B cell (primary cell): ENCODE measurements at places on chromosomes 2 and 18.

GRCh38 chr18:50944245-50944932 lies 23.5 kb upstream of the ELAC1 start:
- DNase-seq, result no peak
- no peaks in the 10 kb centered on the region for H3K4me1 ChIP-seq
- H3K36me3 ChIP-seq, result peaks cover 11% of the 10 kb centered on the region
- no peak overlapping the region for H3K4me3 ChIP-seq

GRCh38 chr2:13308989-13309388 lies 592.3 kb downstream of the TRIB2 start:
- no peaks in the 10 kb centered on the region for H3K4me1 ChIP-seq
- no peak for DNase-seq
- H3K27ac ChIP-seq, result no peak overlapping the region
- no peaks in the 10 kb centered on the region for H3K27me3 ChIP-seq
- H3K4me3 ChIP-seq, result no peak overlapping the region
- no peaks in the 10 kb centered on the region for H3K36me3 ChIP-seq

DNA sequence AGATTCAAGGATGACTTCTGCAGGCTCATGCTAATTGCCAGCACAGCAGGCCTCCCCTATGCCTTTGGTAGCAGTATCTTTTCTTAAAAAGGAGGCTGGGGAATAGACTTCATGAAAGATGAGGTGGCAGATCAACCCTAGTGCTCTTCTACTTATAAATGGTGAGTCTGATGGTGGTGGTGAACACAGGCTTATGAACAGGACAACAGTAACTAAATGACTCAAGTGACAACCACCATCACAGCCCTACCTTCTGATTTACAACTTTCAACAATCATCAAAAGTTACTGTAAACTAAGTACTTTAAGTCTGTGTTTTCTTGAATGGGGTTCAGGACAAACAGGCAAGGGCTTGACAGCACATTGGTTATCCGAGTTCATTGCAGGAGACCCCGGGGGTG lies 39.3 kb downstream of the PAIP2B start:
- H3K27me3 ChIP-seq, result no peaks in the 10 kb centered on the region
- H3K4me1 ChIP-seq, result no peaks in the 10 kb centered on the region
- H3K27ac ChIP-seq, result no peak overlapping the region

DNA sequence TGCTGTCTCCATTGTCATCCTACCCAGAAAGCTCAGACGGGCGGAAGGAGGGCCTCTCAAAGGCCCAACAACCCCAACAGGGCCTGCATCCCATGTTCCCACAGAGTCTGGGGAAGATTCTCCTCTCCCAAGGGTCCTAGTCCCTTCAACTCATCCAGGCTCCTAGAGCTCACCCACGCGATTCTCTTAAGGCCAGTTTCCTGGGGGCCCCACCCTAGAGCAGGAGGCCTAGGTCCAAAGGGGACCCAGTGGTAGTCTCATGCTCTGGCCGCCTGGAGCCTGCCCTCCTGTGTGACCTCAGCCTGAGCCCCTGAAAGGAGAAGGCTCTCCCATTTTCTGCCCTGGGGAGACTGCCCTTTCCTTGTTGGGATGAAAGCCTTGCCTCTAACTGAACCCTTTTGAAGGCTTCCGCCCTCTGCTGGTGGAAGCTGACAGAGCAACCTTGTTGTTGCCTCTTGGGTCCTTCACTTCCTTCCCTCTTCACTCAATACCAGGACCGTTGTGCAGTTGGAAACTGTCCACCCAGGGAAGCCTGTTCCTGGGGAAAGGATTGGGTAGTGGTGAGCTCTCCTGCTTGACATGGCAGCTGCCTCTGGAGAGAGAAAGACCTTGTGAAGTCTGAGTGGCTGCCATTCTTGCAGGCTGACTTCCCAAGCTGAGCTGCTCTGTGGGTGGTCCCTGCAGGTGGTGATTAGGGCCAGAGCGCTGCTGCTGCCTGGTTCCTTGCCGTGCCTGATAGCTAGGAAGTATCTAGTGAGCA lies 86.0 kb upstream of the ALPP start:
- H3K27ac ChIP-seq, result no peak overlapping the region
- peak; percentile 50 for DNase-seq
- no peaks in the 10 kb centered on the region for H3K27me3 ChIP-seq
- H3K36me3 ChIP-seq, result no peaks in the 10 kb centered on the region
- H3K4me1 ChIP-seq, result peaks cover 5% of the 10 kb centered on the region

- DNase-seq, result no peak
- no peaks in the 10 kb centered on the region for H3K27me3 ChIP-seq
- H3K27ac ChIP-seq, result no peak overlapping the region
- H3K4me3 ChIP-seq, result no peak overlapping the region
- H3K4me1 ChIP-seq, result peaks cover 28% of the 10 kb centered on the region
- H3K36me3 ChIP-seq, result no peaks in the 10 kb centered on the region
Measured at GRCh38 chr2:15942711-15943345, 2.5 kb downstream of the MYCN start.

- no peak for DNase-seq
- H3K36me3 ChIP-seq, result no peaks in the 10 kb centered on the region
- no peaks in the 10 kb centered on the region for H3K27me3 ChIP-seq
- peaks cover 17% of the 10 kb centered on the region for H3K4me1 ChIP-seq
Measured at GRCh38 chr2:134711692-134712091, 7.1 kb downstream of the TMEM163 start.

DNA sequence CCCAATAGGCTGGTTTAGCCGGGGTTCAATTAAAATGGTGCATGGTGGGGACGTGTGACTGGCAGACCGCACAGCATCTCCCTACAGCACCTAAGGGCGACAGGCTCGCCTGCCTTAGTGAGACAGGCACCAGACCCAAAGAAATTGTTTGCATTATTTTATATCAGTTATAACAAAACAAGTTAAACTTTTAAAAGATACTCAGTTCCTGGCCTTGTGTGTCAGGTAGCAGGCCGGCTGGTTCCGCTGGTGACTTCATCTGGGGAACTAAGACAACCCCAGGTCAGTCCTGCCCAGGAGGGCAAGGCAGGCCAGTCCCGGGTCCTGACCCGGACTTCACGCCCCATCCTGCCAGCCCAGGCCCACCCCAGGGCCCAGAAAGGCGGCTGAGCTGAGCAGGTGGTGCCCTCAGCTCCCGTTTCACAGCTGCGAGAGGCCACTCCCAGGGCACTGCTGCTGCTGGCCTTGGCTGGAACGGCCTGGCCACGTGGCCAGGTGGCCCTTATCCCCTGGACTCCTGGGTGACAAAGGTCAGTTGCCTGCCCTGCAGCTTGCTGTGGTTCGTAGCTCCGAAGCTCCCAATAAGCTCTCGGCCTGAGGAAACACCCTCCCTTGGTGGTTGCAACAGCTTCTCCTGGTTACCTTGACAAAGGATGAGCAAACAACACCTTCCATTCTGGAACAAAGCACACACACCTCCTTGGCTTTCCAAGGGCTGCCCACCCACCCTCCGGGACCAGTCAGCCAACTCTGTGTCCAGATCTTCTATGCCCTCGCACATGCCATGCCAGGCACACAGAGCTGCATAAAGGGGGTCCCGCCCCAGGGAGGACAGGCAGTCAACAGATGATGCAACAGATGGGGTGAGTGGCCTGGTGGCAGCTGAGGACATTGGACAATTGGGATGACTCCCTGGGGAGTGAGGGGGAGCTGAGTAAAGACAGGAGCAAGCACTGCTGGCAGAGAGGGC lies 11.3 kb upstream of the AGXT start:
- H3K4me3 ChIP-seq, result no peak overlapping the region
- no peaks in the 10 kb centered on the region for H3K4me1 ChIP-seq
- H3K36me3 ChIP-seq, result no peaks in the 10 kb centered on the region
- no peaks in the 10 kb centered on the region for H3K27me3 ChIP-seq
- no peak overlapping the region for H3K27ac ChIP-seq

DNA sequence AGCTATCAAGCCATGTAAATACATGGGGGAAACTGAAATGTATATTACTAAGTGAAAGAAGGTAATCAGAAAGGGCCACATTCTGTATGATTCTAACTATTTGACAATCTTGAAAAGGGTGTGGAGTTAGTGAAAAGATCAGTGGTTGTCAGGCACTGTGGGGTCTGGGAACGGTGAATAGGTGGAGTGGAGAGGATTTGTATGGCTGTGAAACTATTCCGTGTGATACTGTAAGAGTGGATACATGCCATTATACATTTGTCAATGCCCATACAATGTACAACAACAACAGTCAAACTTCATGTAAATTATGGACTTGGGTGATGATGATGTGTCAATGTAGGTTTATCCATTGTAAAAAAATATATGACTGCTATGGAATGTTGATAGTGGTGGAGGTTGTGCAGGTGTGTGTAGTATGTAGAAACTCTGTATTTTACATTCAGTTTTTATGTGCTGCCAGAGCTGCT lies 1116.2 kb downstream of the SUCLG1 start:
- no peak for DNase-seq
- H3K27me3 ChIP-seq, result no peaks in the 10 kb centered on the region
- no peaks in the 10 kb centered on the region for H3K36me3 ChIP-seq

DNA sequence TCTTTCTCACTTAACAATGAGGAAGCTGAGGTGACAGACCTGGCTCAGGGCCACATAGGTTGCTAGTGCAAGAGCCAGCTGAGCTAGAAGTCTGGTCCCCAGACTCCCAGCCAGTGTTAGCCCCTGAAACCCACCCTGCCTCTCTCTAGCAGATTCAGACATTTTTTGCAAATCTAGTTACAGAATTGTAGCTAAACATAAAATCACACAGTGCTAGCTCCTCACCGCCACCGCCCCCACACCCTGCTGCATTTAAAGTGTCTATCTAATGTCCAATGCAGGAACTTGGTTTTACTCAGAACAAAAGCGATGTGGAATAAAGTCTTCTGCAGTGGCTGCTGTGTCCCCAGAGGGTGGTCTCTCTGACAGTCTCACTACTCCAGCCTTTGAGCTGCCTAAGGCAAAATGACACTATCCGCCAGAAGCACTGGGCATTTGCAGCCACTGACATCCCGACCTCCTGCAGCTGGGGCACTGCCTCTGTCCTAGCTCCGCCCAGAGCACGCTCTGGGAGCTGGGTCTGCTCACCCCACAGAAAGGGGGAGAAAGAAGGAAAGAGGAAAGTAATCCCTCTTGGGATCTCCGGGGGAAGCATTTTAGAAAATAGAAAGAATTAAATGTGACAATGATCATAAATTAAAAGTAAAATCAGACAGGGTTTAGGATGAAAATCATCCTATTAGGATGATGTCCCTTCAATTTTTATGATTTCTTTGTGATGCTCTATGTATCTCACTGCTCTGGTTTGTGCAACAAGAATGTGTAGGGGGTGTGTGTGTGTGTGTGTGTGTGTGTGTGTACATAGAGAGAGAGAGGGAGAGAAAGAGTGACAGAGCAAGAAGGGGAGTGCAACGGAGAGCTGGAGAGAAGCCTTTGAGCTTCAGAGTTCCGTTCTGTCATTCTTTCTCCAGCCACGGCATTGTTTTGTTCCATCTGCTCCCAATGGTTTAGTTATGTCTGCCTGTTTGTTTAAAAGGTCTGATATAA lies 50.5 kb upstream of the ST8SIA3 start:
- H3K4me3 ChIP-seq, result no peak overlapping the region
- no peak overlapping the region for H3K27ac ChIP-seq
- no peak for DNase-seq
- peaks cover 3% of the 10 kb centered on the region for H3K27me3 ChIP-seq
- no peaks in the 10 kb centered on the region for H3K4me1 ChIP-seq
- H3K36me3 ChIP-seq, result no peaks in the 10 kb centered on the region

- H3K27me3 ChIP-seq, result no peaks in the 10 kb centered on the region
- H3K36me3 ChIP-seq, result no peaks in the 10 kb centered on the region
- no peak for DNase-seq
- H3K4me1 ChIP-seq, result no peaks in the 10 kb centered on the region
- H3K4me3 ChIP-seq, result no peak overlapping the region
Measured at GRCh38 chr2:149765636-149766035, 178.1 kb upstream of the MMADHC start.

DNA sequence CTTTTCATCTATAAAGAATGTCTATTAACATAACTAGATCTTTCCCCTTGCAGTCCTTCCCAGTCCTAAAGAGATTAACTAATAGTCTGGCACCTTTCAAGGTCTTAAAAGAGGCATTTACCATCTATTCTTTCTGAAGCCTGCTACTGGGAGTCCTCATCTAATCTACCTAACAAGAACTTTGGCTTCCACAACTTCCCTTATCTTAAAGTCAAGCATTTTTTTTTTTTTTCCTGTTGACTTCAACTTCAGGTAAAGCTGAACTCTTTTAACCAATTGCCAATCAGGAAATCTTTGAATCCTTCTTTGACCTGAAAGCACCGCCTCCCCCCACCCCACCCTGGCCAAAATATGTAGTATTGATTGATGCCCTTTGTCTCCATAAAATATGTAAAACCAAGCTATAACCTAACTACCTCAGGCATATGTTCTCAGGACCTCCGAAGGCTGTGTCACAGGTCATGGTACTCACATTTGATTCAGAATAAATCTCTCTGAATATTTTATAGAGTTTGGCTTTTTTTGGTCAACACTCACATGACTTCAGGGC lies 168.6 kb downstream of the PTPRM start:
- no peaks in the 10 kb centered on the region for H3K27me3 ChIP-seq
- H3K4me3 ChIP-seq, result no peak overlapping the region
- no peaks in the 10 kb centered on the region for H3K36me3 ChIP-seq
- no peaks in the 10 kb centered on the region for H3K4me1 ChIP-seq
- no peak overlapping the region for H3K27ac ChIP-seq

GRCh38 chr2:223829128-223829527 lies 8.3 kb downstream of the AP1S3 start:
- H3K4me3 ChIP-seq, result no peak overlapping the region
- no peak for DNase-seq
- H3K36me3 ChIP-seq, result peaks cover 1% of the 10 kb centered on the region
- H3K27me3 ChIP-seq, result no peaks in the 10 kb centered on the region
- H3K4me1 ChIP-seq, result peaks cover 11% of the 10 kb centered on the region
- H3K27ac ChIP-seq, result no peak overlapping the region

DNA sequence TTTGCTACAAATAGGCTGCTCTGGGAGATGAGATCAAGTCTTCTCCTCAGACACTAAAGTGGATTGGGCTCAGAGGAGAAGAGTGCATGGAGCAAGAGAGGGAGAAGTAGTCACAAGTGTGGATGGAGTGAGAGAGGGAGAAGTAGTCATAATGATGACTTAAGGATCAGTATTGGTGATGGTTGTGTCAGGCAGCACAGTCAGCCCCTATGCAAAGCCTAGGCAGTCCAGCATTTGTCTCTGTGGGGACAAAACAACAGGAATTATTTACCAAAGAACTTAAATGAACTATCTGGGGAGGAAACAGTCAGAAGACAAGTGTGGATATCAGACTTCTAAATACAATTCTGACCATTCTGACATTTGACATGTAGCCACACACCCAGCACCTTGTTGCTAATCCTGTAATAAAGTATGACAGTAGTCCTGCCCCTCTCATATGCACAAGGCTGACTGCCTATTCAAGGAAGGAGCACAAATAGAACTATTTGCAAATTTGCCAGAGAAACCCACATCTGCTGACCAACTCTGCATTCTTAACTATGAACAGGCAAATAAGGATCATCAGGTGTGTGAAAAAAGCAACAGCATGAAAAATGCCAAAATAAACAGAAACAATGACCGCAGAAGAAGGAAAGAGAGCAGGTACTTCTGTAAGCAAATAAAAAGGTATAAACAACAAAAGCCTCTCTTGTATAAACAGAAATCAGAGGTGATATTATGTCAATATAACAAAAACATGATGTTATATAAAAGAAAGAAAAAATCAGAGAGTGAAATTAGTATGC lies 1597.9 kb upstream of the ACVR2A start:
- no peak overlapping the region for H3K27ac ChIP-seq
- no peak overlapping the region for H3K4me3 ChIP-seq
- no peaks in the 10 kb centered on the region for H3K36me3 ChIP-seq
- no peaks in the 10 kb centered on the region for H3K4me1 ChIP-seq
